ENCODE measurements at places on chromosomes 16 and 17.
A peak's percentile ranks its signal among the peaks of the same experiment; 100 is the strongest.

DNA sequence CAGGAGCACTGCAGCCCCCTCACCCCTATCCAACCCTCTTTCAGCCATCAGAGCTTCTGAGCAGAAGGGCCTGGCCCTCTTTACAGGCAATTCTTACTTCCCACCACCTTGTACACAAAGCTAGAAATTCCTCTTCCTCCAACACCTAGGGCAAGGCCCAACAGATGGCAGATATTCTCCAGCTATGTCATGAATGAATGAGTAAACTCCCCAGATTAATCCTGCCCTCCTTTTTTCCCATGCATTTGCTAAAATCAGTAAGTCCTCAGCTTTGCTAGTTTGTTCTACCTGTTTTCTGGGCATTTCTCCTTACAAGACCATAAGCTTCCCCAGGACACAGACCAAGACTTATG lies 20.4 kb upstream of the MRPS23 start:
- no peak for DNase-seq

DNA sequence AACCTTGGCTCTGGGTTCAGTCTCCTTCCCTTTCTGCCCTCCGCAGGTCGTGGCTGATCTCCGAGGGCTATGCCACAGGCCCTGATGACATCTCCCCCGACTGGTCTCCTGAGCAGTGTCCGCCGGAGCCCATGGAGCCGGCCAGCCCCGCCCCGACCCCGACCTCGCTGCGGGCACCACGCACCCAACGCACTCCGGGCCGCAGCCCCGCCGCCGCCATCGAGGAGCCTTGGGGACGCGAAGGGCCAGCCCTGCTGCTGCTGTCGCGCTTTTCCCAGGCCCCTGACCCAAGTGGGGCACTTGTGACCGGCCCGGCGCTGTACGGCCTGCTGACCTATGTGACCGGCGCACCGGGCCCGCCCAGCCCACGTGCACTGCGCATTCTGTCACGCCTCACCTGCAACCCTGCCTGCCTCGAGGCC lies 5.1 kb downstream of the ARMC5 start:
- no peak for DNase-seq

GRCh38 chr16:20203272-20203671 lies 124.0 kb downstream of the GP2 start:
- no peak for DNase-seq

DNA sequence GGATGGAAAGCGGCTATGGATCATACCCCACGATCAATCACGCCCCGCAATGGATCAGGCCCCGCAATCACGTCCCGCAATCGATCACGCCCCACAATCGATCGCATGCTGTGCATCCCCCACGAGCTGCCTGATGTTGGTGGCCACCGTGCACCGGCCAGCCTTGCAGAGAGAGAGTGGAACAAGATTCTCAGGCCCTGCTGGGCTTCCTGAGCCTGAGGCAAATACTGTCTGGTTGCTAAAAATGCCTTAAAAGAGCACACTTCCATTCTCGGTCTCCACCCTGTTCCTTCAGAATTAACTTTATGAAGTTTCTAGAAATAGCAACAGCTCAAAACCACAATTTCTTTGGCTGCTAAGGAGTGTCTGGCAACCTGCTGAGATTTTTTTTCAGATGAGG lies 81.5 kb downstream of the VPS53 start:
- no peak for DNase-seq

GRCh38 chr17:49741009-49741691 lies 22.8 kb downstream of the FAM117A start:
- no peak for DNase-seq

- no peak for DNase-seq
Measured at GRCh38 chr16:56424404-56424764, 961 bp downstream of the AMFR start.

GRCh38 chr16:88593489-88593888 lies 23.3 kb downstream of the ZC3H18 start:
- no peak for DNase-seq

- DNase-seq = no peak
Measured at GRCh38 chr16:81748476-81749198, 30.5 kb upstream of the PLCG2 start.

- DNase-seq = no peak
Measured at GRCh38 chr17:57603546-57603945, 141.6 kb downstream of the CCDC182 start.

- no peak for DNase-seq
Measured at GRCh38 chr17:31594416-31594815, 202.9 kb downstream of the RAB11FIP4 start.

- DNase-seq = no peak
Measured at GRCh38 chr16:68368301-68368888, 57.6 kb downstream of the PRMT7 start.

DNA sequence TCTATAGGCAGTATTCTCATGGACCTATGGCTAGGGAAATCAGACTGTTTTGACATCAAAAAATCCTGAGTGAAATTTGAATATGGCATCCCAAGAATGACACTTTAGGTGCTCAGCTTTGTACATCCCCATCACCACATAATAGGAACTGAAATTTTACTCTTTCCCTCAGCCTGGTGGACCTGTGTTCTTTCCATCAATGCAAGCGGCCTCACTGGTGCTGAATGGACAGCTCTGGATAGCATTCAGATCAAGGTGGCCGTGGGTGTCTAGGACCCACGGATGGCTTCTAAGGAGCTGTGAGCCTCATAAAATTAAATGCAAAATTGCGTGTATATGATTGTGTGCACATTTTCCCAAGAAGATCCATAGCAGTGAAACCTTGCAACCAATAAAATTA lies 152.6 kb downstream of the MAP2K6 start:
- DNase-seq = no peak

GRCh38 chr16:51155820-51156806 lies 5.0 kb upstream of the SALL1 start:
- no peak for DNase-seq

- peak; percentile 17 for DNase-seq
Measured at GRCh38 chr16:58236231-58236690, 38.4 kb upstream of the CSNK2A2 start.

Measured in fibroblast of skin of left quadriceps (primary cell).